Aorta (tissue), 5 donors: ENCODE measurements at places on chromosomes 2 and 18.
A peak's percentile ranks its signal among the peaks of the same experiment; 100 is the strongest.

GRCh38 chr2:210072493-210072892 is 70.1 kb downstream of the RPE start:
- no peak for DNase-seq

GRCh38 chr2:227394401-227394800 is 6.7 kb upstream of the SCYGR1 start:
- DNase-seq: no peak

GRCh38 chr2:86477349-86477748 is 36.2 kb downstream of the KDM3A start:
- no peak for DNase-seq

- DNase-seq: no peak
Measured at GRCh38 chr18:62751341-62751821, 36.0 kb downstream of the PHLPP1 start.

DNA sequence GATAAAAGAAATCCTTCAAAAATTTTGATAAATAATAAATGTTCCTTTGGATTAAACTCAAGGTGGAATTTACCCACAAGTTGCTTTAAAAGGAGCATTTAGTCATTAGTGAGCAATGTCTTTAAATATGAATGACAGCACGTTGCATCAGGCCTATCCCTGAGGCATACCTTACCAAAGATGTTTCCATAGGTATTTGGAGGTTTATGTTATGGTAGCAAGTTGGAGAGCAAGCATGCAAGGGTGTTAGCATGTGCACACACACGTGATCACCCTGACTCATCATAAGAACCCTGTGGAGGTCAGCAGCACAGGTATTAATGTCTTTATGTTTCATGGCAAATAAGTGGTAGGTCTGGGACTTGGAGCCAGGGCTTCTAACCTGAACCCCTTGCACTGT is 159.9 kb downstream of the ACTR3 start:
- no peak for DNase-seq

GRCh38 chr2:169139145-169139544 is 69.8 kb downstream of the DHRS9 start:
- DNase-seq: no peak

GRCh38 chr18:40608226-40608625 is 1346.8 kb upstream of the PIK3C3 start:
- no peak for DNase-seq

DNA sequence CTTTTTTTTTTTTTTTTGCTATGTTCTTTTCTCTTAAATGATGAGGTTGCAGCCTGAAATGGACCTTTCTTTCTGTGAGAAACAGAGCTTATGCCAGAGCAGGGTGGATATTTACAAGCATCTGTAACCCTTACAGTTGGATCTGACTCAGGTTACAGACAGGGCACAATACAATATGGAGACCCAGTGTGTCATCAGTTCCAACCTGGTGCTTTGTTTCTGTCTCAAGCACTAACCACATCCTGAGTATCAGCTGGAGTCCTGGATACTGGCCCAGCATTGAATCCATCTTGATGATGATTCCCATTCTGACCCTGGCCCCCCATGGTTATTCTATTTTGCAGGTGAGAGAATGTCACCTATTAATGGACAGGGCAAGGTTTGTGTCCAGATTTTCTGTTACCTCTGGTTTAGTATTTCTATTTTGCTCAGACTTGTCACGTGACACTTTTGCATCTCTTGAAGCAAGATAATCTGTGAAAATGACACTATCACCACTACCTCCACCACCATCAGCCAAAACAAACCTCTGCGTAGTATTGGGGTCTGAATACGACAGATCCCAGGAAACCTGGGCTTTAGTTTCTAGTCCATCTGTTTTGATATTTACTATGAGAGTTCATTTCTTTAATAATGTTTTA is 174.0 kb downstream of the CCDC85A start:
- no peak for DNase-seq

DNA sequence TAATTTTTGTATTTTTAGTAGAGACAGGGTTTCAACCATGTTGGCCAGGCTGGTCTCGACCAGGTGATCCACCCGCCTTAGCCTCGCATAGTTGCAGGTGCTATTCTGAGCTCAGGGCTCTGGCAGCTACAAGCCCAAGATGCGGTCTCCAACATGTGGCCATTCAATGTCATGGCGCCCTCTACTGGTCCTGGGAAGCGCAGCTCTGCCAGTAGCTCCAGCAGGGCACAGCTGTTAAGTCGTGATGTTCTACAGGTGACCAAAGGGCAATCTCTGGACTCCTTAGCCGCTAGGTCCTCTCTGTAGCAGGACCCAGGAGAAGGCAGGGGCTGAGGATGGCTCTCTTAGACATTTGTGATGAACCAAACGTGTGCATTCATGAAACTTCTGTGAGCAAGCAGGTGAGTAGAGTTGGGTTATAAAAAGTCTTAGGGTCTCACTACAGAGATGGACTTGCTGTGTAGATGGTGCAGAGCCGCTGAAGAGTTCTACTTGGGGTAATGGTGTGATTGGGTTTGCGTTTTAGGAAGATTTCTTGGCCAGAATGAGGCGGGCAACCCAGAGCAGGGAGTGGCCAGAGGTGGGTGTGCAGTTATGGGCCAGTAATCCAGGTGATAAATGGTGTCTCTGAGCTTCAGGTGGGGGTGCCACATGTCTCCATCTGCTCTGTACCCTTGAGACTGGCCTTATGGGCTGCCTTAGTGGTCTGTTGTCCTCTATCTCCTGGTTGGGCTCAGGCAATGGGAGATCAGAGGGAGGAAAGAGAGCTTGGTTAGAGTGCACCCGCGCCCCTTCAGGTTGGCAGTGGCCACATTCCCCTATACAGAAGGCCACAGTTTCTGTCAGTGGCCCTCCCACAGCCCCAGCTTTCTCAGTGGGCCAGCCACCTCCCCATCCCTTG is 31.0 kb downstream of the IL37 start:
- DNase-seq: peak; percentile 81

DNA sequence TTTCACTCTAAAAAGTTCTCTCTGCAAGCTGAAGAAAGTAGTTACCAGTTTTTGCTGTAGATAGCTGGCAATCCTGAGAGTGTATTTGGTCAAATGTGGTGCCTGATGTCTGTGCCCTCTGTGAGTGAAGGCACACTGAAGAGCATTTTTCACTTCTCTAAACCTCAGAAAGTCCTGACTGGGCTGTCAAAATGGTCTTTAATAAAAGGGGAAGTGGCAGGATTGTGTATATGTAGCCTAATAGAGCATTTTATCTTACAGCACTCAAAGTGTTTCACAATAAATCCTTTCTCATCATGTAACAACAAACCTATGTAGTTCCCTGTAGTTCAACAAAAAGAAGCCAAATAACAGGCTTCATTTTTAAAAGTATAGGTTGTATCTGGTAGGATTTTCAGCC is 1552.3 kb upstream of the SLC39A10 start:
- no peak for DNase-seq

DNA sequence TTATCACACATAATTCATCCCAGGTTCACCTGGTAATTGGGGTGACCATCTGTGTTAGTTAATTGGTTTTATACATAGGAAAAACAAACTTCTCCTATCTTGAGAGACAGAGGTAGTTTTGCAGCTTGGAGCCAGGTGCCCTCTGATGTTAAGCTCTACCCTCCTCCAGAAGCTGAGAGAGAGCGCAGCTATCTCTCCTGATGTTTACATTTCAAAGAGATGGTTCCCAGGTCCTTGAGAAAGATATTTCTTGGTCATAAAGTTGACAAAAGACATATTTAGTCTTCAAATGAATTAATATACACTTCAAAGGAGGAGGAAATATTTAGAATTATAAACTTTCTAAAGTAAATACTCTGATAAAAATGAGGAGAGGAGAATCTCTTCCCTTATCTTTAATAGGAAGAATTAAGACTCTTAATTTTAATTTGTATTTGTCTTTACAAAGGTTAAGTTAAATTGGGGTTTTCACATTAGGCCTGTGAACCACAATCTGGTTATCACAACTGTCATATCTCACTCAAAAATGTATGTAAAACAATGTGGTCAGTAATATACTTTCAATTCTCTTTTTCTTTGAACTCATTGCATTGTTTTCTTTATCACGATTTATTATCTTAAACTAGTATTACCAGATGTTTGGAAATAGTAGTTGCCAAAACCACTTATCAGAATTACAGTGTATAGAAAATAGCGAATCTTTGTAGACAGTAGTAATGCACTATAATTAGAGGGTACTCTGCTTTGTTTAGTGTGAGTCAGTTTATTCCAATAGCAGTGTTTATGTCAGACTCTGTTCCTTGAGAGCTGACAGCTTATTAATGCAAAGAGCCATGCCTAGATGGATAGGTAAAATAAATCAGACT is 26.8 kb downstream of the SERPINB4 start:
- DNase-seq: no peak

DNA sequence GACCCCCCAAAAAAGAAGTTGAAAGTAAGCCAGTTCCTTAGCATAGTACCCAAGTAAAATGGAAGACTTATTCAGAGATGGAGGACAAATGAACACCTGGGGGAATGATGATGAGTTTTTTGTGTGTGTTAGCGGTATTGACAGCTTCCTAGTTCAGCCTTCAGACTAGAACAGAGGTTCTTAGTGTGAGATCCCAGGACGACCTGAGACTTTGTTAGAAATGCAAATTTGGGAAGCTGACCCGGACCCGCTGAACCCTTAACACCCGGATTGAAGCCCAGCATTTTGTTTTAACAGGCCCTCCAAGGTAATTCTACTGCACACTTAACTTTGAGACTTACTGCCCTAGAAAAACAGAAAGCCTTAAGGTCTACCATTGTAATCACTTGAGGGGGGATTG is 20.3 kb downstream of the SPOPL start:
- no peak for DNase-seq

GRCh38 chr18:60047556-60047955 is 147.8 kb downstream of the PMAIP1 start:
- no peak for DNase-seq

GRCh38 chr18:75638776-75639471 is 211.4 kb upstream of the SMIM21 start:
- DNase-seq: no peak

DNA sequence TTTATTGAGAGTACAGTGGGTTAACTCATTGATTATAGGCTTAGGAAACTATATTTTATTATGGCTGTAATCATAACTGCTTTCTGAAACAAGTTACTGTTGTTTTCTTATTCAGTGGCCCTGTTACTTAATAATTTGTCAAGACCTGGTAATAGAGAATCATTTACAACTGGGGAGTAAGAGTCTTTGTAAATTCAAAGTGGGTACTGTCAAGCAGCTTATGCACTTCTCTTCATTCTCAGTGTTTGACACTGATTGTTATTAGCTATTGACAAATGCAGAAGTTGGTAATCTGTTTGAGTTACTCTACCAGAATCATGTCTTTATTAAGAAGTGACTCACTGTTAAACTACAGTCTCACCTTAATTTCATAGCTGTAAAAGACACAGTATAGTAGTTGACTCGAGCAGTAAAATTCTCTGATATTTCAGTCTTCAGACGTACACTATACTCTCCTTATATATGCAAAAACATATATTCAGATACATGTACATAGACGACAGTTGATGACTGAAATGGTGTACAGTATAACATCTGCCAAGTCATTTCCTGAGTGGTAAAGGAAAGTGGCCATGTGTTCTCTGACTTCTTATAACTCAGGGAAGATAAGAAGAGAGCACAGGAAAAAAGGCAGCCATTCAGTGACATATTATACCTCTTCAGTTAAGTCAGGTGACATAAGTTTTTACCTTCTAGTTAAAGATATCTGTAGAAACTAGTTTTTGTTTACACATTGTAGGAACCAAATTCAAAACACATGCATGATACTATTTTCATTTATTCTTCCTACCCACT is 36.0 kb upstream of the TTC27 start:
- DNase-seq: no peak
